ENCODE measurements at places on chromosomes 11 and 22.
A peak's percentile ranks its signal among the peaks of the same experiment; 100 is the strongest.

DNA sequence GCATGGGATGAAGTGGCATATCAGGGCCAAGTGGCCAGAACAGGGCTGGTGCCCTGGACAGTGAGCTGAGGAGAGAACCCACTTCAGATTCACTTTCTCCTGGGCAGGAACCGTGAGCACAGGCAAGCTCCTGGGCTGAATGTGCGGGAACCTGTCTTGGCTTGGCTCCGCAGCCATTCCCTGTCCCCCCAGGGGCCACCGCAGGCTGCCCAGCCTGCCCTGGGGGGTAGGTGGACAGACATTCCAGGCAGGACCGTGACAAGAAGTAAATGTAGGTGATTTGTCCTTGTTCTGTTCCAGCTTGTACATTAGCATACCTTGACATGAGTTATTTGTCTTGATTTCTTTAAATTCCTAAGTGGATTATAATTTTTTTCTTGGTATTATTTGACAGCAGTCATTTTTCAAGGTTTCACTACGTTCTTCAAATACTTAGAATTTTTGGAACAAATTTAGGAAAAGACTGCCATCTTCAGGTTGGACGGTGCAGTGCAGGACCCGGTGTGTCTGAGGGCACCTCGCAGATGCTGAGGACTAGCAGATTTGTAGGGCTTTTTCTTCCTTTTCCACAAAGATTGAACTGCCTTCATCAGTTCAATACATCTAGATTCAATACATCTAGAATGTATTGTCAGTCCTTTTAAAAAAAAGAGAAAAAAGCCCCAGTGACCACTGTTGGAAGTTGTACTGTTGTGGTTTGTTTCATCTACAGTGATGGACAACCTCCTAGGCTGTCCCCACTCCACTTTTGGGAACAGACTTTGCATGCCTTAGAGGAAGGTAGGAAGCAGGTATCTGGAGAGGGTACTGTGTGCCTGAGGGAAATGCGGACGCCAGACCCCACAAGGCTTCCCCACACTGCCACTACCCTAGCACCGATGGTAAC lies 115.1 kb upstream of the RASSF10 start:
- DNase-seq = peak; percentile 54

- no peak for DNase-seq
Measured at GRCh38 chr22:49739138-49739537, 88.5 kb downstream of the BRD1 start.

- DNase-seq = no peak
Measured at GRCh38 chr11:76626921-76627401, 43.6 kb downstream of the LRRC32 start.

DNA sequence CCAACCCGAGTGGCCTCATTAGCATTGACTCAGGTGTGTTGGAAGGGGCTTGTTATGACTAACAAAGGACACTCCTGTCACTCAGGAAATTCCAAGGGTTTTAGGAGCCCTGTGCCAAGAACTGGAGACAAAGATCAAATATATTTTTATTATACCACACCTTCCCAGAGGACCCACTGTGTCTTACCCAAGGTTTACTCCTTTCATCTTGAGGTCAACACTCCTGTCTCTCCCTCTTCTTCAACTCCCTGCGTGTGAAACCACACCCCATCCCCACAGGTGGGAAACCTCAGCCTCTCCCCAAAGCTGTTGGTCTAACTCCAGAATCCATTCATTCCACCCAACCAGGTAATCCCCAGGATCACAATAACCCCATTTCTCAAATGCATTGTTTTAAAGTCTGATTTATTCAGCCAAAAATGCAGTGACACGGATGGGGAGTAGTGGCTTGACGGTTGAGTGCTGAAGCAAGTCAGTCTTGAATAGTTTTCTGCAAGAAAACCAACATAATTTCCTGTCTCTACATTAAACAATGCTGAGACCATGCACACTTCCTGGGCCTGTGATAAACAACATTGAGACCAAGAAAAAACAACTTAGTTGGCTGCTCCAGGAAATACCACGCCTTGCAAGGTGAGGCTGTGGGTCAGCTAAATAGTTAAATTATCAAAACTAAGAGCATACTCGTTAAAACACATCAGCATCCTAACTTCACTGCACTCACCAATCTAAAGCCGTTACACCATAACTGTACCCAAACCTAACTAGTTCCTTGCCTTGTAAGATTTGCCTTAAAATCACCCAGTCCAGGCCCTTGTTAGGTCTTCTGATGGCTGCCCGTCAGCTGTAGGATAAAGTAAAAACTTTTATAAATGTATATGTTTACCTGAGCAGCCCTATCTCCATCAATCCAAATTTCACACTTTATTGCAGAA lies 38.5 kb upstream of the SPON1 start:
- DNase-seq = no peak

DNA sequence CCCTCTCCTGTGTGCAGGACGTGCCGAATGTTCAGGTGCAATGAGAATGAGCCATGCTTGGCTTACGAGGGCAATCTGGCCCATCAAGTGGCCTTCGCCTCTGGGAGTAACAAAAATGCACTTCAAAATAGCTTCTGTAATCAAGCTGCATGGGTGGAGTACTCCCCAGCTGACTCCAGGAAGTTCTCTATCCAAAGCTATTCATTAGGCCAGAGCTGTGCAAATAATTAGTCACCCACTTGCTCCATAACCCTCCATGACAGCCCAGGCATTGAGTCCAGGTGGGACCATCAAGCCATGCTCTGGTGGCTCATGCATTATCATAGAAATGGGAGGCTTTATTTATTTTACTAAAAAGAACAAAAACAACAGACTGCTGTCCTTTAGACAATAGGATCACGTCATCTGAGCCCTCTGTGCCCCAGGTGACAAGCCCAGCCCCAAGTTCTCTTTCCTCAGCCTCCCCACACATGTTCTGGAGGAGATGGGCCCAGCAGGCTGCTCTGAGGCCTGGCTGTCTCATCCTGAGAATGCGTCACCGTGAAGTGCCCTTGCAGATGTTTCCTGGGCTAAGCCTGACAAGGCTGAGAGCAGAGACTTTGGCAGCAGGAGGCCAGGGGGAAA lies 244.7 kb downstream of the ETS1 start:
- DNase-seq = no peak

DNA sequence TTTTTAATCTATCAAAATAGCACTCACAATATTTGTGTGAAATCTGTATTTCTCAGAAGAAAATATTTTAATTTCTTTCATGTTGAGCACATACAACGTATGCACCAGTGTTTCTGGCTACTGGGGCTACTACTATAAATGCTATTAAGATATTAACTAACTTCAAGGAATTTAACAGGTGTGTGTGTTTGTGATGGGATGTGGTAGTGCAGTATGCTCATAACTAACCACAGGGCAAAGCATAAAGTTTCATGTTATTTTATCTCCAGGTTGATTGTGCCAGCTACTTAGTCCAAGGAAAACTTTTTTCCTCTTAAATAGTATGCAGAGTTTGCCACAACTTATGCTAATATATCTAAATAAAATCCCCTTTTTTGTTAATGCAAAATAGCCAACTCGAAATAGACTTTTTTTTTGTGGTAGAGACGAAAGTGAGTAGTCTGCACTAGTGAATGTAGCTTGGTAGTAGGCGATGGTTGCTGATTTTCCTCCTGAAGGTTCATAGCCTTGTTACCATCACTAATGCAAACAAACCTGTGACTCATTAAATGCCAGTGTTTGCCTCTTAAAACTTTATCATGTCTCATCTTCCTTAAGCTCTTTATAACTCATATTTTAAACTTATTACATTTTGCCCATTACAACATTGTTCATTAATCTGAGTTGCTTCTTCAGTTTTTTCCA lies 565.5 kb upstream of the ANO3 start:
- DNase-seq = no peak

- no peak for DNase-seq
Measured at GRCh38 chr11:96161307-96162089, 181.5 kb downstream of the MAML2 start.

- no peak for DNase-seq
Measured at GRCh38 chr11:78323363-78323762, 94.3 kb downstream of the GAB2 start.

DNA sequence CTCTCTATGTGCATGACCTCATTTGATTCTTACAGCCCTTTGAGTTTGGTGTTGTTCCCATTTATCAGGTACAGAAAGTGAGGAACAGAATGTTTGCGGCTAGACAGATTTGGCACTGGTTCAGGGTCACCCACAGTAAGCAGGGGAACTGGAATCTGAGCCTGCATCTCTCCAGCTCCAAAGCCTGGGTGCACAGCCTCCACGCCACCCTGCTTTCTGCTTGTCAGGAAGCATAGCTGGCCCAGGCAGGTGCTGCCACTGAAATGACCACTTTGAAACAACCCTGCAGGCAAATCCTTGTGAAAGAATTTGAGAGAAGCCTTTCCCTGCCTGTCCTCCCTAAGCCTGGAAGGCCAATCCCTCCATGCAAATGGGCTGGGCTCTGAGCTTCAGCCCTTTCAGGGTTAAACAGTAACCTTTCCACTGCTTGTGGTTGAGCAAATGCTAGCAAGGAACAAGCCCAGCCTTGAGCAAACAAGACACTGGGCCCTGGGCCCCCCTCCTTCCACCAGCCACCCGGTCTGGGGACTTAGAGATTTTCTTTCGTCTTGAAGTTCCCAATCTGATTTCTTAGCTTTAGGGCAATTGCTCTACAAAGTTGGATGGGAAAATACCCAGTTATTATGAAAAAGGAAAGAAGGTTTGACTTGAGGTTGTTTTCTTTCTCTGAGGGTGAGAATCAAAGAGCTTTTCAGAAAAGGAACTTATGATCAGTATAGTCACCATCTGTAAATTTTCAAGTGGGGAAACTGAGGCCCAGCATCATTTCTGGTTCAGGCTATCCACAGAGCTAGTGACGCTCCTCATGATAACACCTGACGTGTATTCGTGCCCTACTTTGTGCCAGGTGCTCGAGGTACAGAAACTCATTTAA lies 19.4 kb downstream of the EHF start:
- no peak for DNase-seq

GRCh38 chr11:105840391-105840790 lies 181.6 kb downstream of the MSANTD4 start:
- no peak for DNase-seq

- DNase-seq = peak; percentile 79
Measured at GRCh38 chr11:78138694-78139421, 568 bp downstream of the ALG8 start.

GRCh38 chr22:44603767-44604166 lies 98.2 kb upstream of the PRR5 start:
- DNase-seq = no peak

Data from NCI-H2227 treated with DMSO at 0.1 percent for 48 hours (cell line).